Foreskin fibroblast (primary cell): ENCODE measurements at places on chromosomes 2 and 18.

- no peak for DNase-seq
Measured at GRCh38 chr2:105903051-105903674, 158.5 kb downstream of the NCK2 start.

GRCh38 chr2:201205515-201205849 is 22.5 kb downstream of the CASP10 start:
- peak; percentile 56 for DNase-seq

- peak; percentile 80 for DNase-seq
Measured at GRCh38 chr18:33231474-33232317, 208.8 kb downstream of the CCDC178 start.

DNA sequence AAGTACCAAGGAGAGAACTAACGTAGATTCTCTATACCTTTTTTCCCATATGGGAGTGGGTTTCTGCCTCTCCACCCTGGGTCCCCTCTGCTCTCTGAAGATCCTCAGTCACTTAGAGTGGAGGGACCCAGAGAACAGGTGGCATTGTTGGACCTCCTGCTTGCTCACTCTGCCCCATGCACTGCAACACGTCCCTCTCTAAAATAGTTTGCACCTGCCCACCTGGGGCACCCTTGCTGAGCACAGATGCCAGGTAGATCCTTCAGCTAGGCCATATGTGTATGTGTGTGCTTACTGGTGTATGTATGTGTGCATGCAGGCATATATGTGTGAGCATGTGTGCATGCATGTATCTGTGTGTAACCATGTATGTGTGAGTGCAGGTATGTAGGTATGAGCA is 2.2 kb downstream of the IL36RN start:
- no peak for DNase-seq

- DNase-seq = no peak
Measured at GRCh38 chr2:17607379-17607778, 66.9 kb downstream of the VSNL1 start.

- DNase-seq = peak; percentile 43
Measured at GRCh38 chr2:64888591-64889309, 100.4 kb upstream of the SLC1A4 start.

DNA sequence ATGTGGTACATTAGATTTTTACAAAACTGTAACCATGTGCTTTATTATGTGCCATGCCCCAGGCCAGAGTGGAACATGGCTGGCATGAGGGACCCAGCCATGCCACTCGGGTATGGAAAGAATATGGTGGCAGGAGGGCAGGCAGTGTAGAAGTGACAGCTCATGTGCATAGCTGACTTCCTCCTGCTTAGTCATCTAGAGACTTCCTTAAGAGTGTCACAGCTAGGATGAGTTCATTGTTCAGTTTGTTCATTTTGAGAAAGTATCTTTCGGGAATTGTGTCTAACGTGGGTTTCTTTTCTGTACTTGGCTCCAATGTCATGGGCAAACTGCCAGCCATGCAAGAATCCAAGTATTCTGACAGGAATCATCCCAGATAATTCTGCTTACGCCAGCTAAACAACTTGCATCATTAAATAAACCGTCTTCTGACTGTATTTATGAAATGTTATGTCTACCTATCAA is 94.3 kb upstream of the ITGB6 start:
- peak; percentile 93 for DNase-seq
